A549 treated with AZD2906 at 1 μM for 4 hours (cell line): ENCODE measurements at places on chromosomes 12 and 14. TPM values are rescaled to one million over a fixed set of nuclear protein-coding genes. Genes with fewer than 3 reads are reported as not detected.

Gene TMEM233
- total RNA-seq: 0.02 to 0.15 TPM (median 0.07 TPM) in 4 of 5 replicates, not detected in the other

Gene TAPBPL
- total RNA-seq: 3.0 to 3.9 TPM (median 3.5 TPM) in 5 replicates

Gene OR6C2
- total RNA-seq: not detected in 5 replicates

Gene ACOT6
- total RNA-seq: not detected in 5 replicates

Gene ACSS3
- 0.03 TPM in 1 of 5 replicates, not detected in the others for total RNA-seq

Gene OTUB2
- total RNA-seq: 2.4 to 3.4 TPM (median 2.7 TPM) in 5 replicates

Gene TMPRSS12
- not detected in 5 replicates for total RNA-seq

Gene OLR1
- 0.71 to 1.4 TPM (median 1.3 TPM) in 5 replicates for total RNA-seq

Gene KCNK10
- not detected in 5 replicates for total RNA-seq

Gene APOF
- not detected in 5 replicates for total RNA-seq

Gene KRT82
- total RNA-seq: not detected in 5 replicates

Gene TEAD4
- total RNA-seq: 40.6 to 50.6 TPM (median 48.4 TPM) in 5 replicates

Gene FLVCR2
- total RNA-seq: 14.0 to 16.0 TPM (median 14.8 TPM) in 5 replicates

Gene MLXIP
- 32.0 to 43.9 TPM (median 40.9 TPM) in 5 replicates for total RNA-seq

Gene KRT3
- total RNA-seq: 0.03 to 0.06 TPM in 2 of 5 replicates, not detected in the others

Gene SLC10A1
- total RNA-seq: not detected in 5 replicates

Gene TPH2
- not detected in 5 replicates for total RNA-seq

Gene CCDC60
- total RNA-seq: not detected in 5 replicates

Gene SLC6A15
- total RNA-seq: 3.6 to 4.7 TPM (median 4.0 TPM) in 5 replicates

Gene GALNT8
- total RNA-seq: not detected in 5 replicates

Gene KRT72
- 0.05 TPM in 1 of 5 replicates, not detected in the others for total RNA-seq

Gene PTMS
- 589 to 916 TPM (median 868 TPM) in 5 replicates for total RNA-seq

Gene C12orf50
- total RNA-seq: 0.14 TPM in 1 of 5 replicates, not detected in the others

Gene PAX9
- total RNA-seq: 2.1 to 3.6 TPM (median 3.3 TPM) in 5 replicates

Gene PEX5
- total RNA-seq: 23.6 to 28.4 TPM (median 27.3 TPM) in 5 replicates
